ENCODE measurements at places on chromosomes 3 and 15. TPM values are rescaled to one million over a fixed set of nuclear protein-coding genes. Genes with fewer than 3 reads are reported as not detected.

SELENOK gene
- total RNA-seq, result 33.2 TPM

DNA sequence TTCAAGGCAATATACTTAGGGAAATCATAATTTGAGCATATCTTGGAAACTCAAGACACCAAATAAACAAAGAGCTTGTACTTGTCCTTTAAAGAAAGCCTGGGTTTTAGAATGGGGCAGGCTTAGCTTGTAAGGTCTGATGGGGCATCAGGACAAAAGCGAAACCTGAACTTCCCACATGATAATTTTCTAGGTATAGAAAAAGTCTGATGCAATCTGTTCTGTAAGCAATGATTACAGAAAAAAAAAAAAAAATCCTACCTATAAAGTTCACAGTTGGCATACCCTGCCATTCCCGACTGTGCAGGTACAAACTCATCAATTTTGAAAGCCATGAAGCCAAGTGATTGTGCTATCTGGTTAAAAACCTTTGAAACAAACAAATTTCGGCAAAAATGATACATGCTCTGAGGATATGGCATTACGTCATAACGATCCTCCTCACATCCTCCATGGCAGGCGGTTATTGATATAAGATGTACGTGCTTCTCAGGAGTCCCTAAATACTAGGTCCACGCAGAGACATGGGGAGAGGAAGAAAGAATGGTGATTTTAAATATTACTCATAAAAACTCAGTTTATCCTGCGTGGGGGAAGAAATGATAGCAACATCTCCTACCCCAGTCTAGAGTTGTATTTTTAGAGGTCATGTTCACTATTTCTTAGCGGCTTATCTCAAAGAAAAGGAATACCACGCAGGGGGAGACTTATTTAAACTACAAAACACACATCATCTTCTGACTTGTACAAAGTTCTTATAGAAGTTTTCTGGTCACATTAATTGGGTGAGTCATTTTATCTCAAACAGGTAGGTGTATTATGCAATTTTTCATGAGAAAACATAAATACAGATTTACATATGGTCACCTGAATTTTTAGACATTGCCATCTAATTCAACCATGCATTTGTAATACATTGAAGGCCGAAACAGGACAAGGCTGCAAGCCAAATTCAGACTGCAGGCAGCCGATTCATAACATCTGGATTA, 27.0 kb downstream of the MB21D2 start:
- no peak for DNase-seq

- DNase-seq, result no peak
Measured at GRCh38 chr3:75631541-75631940, 32.6 kb upstream of the FRG2C start.

MFN1 gene
- total RNA-seq, result 21.9 TPM

DNA sequence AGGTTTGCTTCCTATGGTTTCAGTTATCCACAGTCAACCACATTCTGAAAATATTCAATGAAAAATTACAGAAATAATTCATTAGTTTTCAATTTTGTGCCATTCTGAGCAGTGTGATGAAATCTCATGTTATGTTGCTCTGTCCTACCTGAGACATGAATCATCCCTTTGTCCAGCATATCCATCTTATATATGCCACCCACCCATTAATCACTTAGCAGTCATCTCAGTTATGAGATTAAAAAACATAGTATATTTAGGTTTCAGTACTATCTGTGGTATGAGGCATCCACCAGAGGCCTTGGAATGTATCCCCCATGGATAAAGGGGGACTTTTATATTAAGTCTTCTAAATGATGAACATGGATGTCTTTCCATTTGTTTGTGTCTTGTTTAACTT, 64.7 kb upstream of the PROK2 start:
- no peak for DNase-seq

GRCh38 chr15:72685925-72686794, at the start of the genes BBS4 and HIGD2B:
Gene BBS4, plus strand, starts transcription at chr15:72686207. Its CDS starts 21 bp downstream, at chr15:72686228.
Gene HIGD2B, minus strand, starts transcription at chr15:72686182. Its CDS starts 9,808 bp downstream, at chr15:72676374.
- DNase-seq, result peak; percentile 97

GRCh38 chr3:24111711-24112110, 166.6 kb downstream of the NR1D2 start:
- DNase-seq, result no peak
